ENCODE measurements at places on chromosomes 1 and 21.

DNA sequence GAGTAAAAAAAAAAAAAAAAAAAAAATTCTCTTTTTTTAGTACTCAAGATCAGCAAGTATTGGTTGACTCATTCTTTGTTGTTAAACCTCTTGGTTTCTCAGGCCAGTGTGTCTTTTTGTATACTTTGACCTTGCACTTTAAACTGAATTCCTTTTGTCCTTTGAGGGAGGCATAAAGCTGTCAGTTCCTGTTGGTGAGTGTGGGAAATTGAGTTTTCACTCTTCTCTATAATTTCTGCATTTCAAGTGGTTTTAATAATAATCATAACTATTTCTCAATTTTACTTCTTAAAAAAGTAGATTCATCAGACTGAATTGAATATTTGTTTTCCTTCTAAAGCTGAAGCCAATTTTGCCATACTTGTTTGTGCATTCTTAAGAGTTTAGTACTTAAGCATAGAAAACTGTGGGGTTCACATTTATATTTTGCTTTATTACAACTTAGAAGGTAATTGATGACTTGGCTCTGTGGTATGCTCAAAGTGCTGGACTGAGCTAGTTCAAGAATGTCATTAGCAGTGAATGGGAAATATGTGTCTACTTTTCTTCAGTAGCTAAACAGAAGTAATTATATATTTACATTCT lies 43.4 kb downstream of the ITSN1 start:
- no peak for DNase-seq

GRCh38 chr1:23908453-23909341 lies 4.5 kb downstream of the CNR2 start:
- peak; percentile 59 for DNase-seq

- peak; percentile 51 for DNase-seq
Measured at GRCh38 chr21:43734131-43734927, 15.4 kb downstream of the PDXK start.

DNA sequence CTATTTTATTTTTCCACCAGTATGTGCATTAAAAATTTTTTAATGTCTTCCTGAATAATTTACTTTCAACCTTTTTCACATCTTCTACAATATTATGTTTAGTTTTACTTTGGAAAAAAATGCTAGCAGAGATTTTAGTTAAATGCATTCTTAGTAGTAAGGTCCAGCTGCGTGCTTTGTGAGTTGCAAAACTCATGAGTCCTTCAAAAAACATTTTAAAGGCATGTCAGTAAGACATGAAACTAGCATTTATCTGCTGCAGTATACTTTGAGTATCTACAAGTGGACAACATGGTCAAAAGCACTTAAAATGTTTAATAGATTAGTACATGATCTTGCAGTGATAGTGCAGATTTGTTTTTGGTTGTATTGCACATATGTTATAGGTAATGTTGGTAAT lies 139.0 kb downstream of the HS2ST1 start:
- no peak for DNase-seq

DNA sequence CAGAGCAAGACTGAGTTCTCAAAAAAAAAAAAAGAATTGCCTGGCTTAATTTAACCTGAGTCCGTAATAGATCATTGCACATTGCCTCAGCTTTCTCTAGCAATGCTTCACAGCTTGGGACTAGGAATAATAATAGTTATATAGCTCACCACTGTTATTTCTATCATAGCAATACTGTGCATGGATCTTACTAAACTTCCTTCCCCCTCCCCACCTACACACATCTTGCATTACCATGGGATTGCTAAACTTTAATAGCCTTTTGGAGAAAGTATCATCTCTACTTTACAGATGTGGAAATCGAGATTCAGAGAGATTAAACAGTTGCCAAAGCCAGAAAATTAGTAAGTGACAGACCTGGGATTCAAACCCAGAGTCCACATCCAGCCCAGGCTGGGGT lies 99.4 kb downstream of the ATP5PO start:
- DNase-seq, result no peak

- no peak for DNase-seq
Measured at GRCh38 chr1:25140073-25140797, 92.1 kb downstream of the SYF2 start.

DNA sequence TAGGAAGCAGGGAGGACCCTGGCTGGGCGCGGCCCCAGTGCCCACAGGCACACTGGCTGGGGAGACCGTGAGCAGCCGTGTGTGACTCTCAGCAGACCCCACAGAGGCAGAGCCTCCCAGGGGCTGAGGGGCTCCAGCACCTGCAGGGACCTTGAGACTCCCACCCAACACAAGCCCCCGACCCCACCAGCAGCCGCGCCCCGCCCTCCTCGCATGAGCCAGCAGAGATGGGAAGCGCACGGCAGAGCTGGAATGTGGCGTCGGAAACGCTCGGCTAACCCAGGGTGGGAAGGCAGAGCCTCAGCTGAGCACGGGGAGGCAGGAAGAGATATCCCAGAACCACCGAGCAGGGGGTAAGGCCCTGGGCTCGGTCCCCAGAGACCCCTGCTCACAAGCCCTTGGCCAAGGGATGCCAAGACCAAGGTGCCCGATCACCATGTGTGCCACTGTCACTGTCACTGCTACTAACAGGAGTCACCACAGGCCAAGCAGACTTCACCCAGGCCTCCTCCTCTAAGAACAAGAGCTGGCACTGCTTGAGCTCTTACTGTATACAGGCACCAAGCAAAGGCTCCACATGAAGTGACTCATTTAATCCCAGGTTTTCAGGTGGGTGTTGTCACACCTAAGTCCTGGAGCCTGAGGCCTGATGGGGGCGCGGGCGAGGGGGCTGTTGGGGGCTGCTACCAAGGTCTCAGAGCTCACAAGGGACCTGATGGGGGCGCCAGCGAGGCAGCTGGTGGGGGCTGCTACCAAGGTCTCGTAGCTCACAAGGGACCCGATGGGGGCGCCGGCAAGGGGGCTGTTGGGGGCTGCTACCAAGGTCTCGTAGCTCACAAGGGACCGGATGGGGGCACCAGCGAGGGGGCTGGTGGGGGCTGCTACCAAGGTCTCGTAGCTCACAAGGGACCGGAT lies 20.1 kb downstream of the MEGF6 start:
- DNase-seq, result no peak

DNA sequence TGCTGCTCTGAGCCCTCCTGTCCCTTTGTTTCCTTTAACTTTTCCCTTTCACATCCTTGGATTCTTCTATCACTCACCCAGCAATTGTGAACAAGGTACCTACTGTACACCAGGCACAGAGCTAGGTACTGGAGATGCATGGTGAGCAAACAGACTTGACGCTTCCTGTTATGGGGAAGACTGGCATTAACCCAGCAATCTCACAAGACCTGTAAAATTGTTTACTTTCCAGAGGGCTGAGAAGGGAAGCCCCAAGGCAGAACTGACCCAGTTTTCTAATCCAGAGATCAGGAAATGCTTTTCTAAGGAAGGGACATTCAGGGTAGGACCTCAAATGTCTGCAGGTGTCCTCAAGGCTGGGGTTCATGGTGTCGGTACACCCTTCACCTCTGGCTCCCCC lies 171.6 kb upstream of the KAZN start:
- no peak for DNase-seq

DNA sequence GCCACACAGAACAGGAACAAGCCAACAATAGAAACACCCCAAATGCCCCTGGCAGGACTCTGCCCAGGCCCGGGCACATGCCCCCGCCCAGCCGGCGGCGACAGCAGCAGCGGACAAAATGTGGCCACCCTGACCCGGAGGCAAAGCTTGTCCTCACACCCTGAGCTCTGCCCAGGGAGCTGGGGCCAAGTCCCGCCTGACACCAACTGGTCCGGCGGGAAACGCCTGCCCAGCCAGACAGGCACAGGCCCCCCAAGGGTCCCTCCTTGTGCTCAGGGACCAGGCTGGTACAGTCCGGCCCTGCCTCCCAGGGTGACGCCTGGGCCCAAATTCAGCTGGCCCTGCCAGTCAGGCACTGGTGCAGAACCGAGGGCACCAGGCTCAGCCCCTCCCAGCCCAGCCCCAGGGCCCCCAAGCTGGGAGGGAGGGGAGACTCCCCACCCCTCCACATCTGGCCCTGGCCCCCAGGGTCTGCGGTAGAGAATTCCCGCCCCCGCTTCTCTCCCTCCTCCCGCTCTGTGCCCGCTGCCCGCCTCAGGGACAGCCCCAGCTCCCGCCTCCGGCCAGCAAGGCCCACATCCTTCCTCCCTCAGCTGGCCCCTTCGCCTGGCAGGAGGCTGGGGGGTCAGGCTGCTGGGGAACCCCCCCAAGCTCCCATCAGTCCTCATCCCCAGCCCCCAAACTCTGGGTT lies 2.0 kb downstream of the AHDC1 start:
- DNase-seq, result no peak

- DNase-seq, result no peak
Measured at GRCh38 chr1:243663651-243664050, 186.4 kb downstream of the AKT3 start.

GRCh38 chr1:151547119-151547899 lies 7.2 kb downstream of the TUFT1 start:
- no peak for DNase-seq

GRCh38 chr1:93595266-93595665 lies 86.4 kb downstream of the BCAR3 start:
- DNase-seq, result no peak

DNA sequence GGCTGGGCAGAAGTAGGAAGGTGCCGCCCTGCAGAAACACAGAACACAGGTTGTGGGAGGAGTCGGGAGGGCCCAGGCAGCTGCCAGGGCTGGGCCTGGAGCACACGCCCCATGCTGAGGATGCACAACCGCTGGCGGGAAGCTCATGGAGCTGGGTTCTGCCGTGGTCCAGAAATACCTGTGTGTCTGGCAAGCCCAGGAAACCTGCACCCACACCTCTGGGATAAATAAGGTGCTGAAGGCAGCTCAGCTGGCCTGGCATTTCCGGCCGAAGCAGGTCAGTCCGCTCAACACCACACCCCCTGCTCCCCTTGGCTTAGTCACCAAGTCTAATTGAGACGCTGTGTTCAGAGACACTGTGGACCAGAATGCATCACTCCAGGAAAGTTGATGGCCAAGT lies 32.1 kb downstream of the CTNNBIP1 start:
- no peak for DNase-seq

GRCh38 chr1:60367532-60367931 lies 294.0 kb upstream of the C1orf87 start:
- DNase-seq, result no peak

DNA sequence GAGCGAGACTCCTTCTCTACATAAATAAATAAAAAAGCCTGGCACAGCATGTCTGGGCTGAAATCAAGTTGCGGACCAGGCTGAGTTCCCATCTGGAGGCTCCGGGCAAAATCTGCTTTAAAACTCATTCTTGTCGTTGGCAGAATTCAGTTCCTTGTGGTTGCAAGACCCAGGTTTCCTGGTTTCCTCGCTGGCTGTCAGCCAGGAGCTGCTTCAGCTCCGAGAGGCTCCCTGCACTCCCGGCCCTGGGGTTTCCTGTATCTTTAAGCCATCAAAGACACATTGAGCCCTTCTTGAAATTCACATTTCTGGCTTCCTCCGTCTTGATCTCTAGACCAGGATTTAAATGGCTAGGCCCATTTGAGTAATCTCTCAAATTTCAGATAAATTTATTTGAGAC lies 20.6 kb upstream of the SCCPDH start:
- no peak for DNase-seq

DNA sequence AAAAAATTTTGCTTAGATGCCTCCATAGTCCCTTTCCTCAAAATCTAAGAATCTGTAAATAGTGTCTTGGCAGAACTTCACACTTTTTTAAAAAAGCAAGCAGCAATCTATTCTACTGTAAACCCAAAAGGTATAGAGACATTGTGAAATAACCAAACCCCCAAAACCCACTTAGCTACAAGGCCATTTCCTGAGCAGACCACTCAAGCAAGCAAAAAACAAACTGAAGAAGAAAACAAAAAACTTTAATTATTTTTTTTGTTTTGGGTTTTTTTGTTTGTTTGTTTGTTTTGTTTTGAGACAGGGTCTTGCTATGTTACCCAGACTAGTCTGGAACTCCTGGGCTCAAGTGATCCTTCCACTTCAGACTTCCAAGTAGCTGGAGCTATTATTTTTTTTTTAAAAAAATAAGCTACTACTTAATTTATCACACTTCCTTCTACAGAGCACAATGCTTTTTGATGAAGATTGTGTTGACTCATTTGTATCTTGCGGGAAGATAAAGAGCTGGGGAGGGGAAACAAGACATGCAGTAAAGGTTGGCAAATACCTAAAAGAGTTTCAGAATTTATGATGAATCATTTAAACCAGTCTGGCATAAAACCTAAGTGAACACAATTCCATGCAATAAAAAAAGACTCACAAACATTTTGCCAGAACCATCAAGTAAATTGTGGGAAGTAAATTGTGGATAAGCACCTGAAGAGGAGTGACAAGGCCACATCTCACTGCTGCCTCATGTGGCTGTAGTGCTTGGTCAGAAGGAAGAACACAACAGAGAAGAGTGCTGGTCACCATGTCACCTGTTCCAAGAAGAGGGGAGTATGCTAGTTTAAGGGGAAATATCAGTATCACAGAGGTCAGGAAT lies 2.7 kb upstream of the PTPN22 start:
- peak; percentile 50 for DNase-seq

- DNase-seq, result no peak
Measured at GRCh38 chr21:34592120-34592955, 22.6 kb downstream of the RCAN1 start.

Measured in CD8-positive, alpha-beta T cell (primary cell).